ENCODE measurements at places on chromosomes 13 and 19. TPM values are rescaled to one million over a fixed set of nuclear protein-coding genes. Genes with fewer than 3 reads are reported as not detected.

The KASH5 gene
- total RNA-seq, result not detected

The MEIS3 gene
- 1.8 TPM for total RNA-seq

The FAM216B gene
- not detected for total RNA-seq

The ELSPBP1 gene
- total RNA-seq, result not detected

The OR7A17 gene
- total RNA-seq, result not detected

The RUBCNL gene
- total RNA-seq, result not detected

The ADGRE1 gene
- not detected for total RNA-seq

The LIG1 gene
- 37.2 TPM for total RNA-seq

The SLITRK1 gene
- not detected for total RNA-seq

The SLC7A9 gene
- not detected for total RNA-seq

The UPK1A gene
- total RNA-seq, result not detected

Measured in airway epithelial cell (primary cell).